Inflammatory macrophage treated with lipopolysaccharide for 4 hours (primary cell): ENCODE measurements at places on chromosomes 5 and 9.

DNA sequence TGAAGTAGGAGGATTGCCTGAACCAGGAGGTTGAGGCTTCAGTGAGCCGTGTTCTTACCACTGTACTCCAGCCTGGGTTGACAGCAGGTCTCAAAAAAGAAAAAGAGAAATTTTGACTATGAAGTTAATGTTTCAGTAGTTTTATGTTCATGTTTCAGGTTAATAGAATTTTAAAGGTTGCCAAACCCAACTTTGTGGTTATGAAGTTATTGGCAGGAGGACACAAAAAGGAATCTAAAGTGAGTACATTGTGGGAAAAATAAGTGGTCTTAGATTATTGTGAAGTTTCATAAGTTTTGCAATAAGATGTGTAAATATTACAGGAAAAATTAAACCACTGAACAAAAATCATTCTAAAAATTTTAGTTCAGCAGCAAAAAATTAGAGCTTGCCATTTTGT lies 78.6 kb downstream of the GOLM1 start:
- DNase-seq, result no peak

DNA sequence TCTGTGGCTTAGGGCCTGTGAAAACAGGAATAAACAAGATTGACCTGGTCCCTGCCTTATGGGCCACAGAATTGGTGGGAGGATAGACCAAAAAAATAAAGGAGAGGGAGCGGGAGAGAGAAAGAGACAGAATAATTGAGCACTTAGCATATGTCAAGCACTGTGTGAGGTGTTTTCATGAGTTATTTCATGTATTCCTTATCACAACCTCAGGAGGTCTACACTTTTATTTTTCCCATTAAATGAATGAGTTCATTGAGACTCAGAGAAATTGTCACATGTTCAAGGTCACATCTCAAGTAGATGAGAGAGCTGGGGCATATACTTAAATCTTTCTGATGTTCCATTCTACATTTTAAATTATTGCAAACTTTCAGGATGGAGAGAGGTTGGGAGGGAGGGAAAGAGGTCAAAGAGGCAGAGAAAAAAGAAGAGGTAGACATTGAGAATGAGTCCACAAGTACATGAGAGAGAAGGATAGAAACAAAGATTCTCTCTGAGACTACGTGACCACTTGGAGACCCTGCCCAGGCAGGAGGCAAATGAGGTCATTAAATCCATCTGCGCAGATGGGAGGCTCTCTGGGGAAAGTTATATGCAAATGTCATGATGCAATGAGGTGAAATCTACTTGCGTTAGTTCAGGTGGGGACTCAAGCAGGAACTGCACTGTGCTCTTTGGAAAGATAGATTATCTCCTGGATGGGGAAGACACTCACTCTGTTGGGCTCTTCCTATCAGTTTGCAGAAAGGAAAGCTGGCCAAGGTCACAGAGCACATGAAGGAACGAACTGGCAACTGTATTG lies 241.5 kb downstream of the PAPPA start:
- no peak for DNase-seq

- DNase-seq, result no peak
Observed at GRCh38 chr9:113648048-113648447, 184.5 kb downstream of the RGS3 start.

- DNase-seq, result no peak
Observed at GRCh38 chr5:1435369-1435768, 9.9 kb downstream of the SLC6A3 start.

DNA sequence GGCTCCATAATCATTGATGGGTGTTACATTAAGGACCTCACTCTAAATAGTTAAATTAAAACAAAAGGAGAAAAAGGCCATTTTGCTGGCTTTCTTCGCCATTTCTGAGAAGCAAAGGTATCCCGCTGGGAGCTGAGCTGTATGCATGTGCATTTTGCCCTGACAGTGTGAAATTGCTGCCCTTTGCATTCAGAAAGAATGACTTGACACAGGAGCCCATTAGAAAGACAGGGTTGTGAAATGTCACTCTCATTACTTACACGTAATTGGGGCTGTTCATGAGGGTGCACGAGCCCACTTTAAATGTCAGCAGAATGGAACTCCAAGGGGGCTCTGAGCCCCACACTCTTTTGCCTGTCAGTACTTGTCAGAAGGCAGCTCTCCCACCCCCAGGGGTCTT lies 85.0 kb downstream of the SEMA4D start:
- DNase-seq, result no peak

GRCh38 chr5:171498166-171498565 lies 78.7 kb downstream of the FGF18 start:
- no peak for DNase-seq
